ENCODE measurements at places on chromosomes 1 and 21.
A peak's percentile ranks its signal among the peaks of the same experiment; 100 is the strongest.

DNA sequence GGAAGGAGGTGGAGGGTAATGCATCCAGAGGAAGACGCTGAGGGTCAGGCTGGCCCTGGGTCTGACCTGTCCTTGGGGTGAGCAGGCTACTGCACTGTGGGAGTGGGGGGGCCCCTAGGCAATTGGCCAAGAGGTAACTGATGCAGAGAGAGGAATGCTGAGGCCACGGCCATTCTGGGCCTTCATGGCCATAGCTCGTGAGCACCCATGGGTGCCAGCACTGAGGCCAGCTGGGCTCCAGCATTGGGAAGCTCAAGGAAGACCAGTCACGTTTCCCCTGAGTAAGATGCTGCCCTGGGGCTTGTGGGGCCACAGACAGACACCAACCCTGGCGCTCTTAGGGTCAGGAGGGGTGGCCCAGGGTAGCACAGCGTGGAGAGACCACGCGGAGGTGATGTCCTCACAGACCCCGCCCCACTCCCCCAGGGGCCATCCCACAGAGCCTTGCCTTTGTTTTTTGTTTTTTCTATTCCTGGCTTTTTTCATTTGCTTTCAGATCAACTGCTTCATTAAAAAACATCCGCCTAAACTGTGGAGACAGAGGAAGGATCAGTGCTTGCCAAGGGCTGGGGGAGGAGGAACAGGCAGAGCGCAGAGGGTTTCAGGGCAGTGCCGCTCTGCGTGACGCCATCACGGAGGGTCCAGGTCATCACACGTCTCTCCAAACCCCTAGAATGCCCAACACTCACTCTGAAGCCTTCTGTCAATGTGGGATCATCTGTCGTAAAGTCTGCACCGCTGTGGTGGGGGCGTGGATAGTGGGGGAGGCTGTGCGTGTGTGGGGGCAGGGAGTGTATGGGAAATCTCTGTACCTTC, 61.1 kb downstream of the SIK1 start:
- DNase-seq: no peak

DNA sequence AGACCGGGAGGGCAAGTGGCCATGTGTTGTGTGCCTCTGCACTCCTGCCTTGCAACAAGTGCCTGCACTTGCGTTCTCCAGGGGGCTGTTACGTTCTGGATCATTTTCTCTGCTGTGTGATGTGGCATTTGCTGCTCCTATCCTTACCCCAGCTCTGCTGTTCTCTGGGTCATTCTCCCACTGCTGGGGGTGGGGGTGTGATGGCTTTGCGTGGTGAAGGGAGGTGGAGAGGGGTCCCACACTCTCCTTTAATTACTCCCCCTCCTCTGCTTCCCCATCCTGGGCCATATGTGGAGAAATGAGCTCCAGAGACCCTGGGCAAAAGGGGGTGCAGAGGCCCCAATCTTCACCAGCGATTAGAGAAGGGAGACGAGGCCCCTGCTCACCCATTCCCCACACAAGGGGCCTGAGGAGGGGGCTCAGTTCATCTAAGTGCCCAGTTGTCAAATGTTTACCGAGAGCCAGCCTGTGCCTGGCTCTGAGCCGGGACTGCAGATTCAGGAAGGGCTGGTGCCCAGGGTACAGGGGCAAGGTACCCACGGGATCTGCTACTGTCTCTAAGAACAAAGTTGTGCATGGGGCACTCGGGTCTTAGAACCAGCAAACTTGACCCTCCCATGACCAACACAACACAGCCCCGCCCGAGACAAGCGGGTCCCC, 355.4 kb downstream of the PTPRU start:
- no peak for DNase-seq

GRCh38 chr1:38500352-38500751, 359.2 kb downstream of the RRAGC start:
- no peak for DNase-seq

- DNase-seq: no peak
Measured at GRCh38 chr1:223201967-223202366, 58.9 kb upstream of the TLR5 start.

GRCh38 chr21:31455506-31455905, 111.4 kb upstream of the TIAM1 start:
- no peak for DNase-seq

DNA sequence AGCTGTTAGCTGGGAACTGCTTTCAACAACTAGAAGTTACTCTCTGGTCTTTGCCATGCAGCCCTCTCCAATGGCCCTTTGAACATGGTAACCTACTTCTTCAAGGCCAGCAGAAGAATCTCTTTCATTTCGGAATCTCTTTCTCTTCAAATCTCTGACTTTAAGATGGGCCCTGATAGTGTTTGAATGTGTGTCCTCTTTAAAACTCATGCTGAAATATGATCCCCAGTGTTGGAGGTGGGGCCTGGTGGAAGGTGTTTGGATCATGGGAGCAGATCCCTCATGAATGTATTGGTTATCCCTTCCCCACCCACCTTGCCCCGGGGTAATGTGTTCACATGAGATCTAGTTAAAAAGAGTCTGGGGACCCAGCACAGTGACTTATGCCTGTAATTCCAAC, 54.5 kb upstream of the SOX13 start:
- no peak for DNase-seq

- DNase-seq: no peak
Measured at GRCh38 chr1:72362538-72362937, 80.2 kb upstream of the NEGR1 start.

DNA sequence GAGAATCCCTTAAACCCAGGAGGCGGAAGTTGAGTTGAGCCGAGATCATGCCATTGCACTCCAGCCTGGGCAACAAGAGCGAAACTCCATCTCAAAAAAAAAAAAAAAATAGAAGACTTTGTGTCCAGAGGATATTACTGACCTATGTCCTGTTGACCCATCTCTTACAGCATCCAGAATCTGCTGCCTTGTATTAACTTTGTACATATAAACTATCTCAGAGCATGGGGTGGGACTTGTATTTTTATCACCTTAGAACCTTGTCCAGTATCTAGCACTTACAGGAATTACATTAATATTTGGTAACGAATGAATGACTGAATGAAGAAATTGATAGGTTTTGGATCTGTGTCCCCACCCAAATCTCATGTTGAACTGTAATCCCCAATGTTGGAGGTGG, 117.8 kb downstream of the TGFBR3 start:
- no peak for DNase-seq

DNA sequence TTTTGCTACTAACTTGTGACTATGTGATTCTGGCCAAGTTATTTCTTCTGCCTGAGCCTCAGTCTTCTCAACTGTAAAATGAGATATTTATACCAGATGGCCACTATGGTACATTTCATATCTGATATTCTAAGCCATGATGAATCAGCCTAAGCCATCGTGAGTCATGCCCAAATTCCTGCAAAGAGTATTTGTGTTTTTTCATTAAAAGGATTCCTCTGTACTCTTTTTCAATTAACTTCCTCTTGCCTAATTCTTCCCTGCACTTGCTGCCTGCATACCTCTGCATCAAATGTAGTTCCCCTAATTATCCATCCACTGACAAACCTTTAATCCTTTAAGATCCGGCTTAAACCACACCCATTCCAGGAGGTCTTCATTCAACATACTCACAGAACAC, 575.1 kb upstream of the BEND5 start:
- DNase-seq: no peak

- DNase-seq: no peak
Measured at GRCh38 chr1:210645582-210646257, 317.0 kb downstream of the HHAT start.

DNA sequence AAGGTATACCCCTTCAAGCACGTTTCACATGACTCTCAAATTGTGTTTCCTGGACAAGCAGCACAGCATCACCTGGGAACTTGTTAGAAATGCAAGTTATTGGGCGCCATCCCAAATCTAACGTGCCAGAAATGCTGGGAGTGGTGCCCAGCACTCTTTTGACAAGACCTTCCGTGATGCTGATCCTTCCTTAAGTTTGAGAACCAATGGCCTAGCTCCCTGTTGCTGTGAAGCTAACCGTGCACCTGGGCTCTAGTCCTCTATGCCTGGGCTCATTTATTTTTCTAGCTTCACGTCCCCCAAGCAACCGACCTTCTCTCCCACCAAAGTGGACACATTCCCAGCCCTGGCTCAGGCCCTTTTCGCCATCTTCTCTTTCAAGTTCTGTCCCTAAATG, 4.3 kb downstream of the BEST4 start:
- DNase-seq: peak; percentile 27

Measured in right hindlimb (tissue), 1 donor.